Stimulated activated naive CD4-positive, alpha-beta T cell treated with Interleukin-2 at 50 U/mL for 16 hours (primary cell): ENCODE measurements at places on chromosomes 5 and 9.

DNA sequence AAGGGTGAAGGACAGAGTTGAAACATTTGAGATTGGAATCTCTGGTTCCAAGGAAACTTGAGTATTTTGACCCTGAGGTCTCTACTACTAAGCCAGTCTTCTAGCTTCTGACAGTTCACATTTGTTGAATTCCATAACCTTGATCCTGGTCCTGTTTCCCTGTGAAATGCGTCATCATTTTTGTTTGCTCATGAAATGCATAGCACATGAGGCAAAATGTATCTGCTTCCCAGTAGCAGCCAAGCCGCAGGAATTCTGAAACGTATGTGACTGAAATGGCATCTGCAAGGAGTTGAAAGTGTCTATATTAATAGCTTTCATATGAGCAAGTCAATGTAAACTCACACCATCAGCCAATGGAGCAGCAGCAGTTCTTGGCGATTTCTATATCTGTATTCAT lies 307.9 kb downstream of the CSNK1G3 start:
- no peak for DNase-seq

- no peak for DNase-seq
Measured at GRCh38 chr9:103193992-103194391, 198.9 kb downstream of the CYLC2 start.

- DNase-seq = no peak
Measured at GRCh38 chr5:122367456-122367855, 55.4 kb downstream of the SNCAIP start.

DNA sequence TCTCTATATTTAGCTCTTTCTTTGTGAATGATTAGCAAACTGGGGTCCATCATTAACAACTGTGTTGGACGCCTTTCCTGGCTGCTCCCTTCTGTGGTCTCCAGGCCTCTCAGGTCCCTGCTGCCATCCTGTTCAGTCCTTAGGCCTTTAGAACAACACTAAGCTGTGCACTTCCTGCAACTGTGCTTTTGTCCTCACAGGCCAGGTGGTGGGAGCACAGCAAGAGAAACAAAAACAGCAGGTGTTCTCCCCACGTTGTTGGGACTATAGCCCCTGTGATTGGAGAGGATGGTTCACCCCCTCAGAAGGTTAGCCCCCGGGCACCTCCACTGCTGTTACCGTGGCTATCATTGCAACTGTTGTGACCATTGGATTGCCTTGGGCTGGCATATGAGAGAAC lies 41.7 kb upstream of the CLINT1 start:
- no peak for DNase-seq

- DNase-seq = no peak
Measured at GRCh38 chr5:158876263-158876942, 223.3 kb downstream of the EBF1 start.

GRCh38 chr5:153671653-153672346 lies 181.3 kb downstream of the GRIA1 start:
- DNase-seq = no peak

DNA sequence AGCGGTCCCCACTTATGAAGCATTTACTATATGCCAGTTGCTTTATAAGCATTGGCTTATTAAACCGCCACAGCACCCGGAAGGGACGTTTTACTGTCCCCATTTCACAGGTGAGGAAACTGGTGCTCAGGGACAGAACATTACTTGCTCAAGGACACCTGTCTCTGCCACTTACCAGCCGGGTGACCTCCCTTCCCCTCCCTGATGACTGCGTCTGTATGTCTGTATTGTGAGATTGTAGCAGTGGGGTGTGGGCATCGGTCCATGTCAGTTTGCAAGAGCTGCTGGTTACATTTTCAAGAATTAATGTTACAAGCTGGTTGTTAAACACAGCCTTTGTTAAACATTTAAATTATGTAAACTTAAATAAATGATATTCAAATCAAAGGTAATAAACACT lies 77.6 kb upstream of the LMX1B start:
- no peak for DNase-seq

- DNase-seq = no peak
Measured at GRCh38 chr5:54959673-54960418, 25.5 kb downstream of the ESM1 start.

DNA sequence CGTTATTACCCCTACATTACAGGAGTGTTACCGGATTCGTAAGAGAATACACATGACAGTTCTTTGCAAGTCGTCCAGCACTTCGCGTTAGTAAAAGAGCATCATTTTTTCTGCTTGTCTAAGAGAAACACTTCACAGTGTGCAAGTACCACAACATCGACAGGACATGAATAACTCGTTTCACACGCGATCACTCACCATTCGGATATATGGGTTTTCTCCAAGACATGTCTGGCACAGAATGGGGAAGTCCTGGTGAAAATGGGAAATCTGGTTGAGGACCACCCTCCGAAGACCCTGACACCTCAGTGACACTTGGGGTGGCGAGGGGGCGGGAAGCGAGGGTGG lies 642 bp downstream of the RBM22 start:
- DNase-seq = no peak

GRCh38 chr9:104287253-104287878 lies 193.3 kb downstream of the SMC2 start:
- no peak for DNase-seq

DNA sequence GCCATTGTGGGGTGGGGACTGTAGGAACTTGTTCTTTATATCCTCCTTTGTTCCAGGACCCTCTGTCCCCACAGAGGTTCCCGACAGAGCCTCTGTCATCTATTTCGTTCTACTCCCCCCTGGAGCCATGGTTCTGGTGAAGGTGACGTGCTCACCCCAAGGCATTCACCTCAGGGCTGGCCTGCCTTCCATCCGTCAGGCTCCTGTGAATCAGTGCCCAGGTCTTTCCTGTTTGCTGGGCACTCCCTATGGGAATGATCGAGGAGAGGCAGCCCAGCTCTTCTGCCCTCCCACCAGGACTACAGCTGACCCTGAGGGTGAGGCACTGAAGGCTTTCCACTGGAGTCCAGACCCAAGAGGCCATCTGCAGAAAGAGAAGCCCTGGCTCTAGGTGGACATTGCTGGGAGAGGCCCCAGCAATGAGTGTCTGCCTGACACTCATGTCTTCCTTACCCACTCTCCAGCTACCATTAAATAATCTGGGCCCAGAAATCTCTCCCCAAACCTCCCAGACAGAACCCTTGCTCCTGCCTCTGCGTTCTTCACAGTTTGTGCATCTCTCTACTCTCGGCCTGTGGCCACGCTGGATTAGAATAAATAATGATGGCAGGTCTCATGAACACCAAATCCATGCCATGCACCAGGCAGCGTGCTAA lies 214.2 kb downstream of the FSTL4 start:
- DNase-seq = no peak

- DNase-seq = no peak
Measured at GRCh38 chr5:153584126-153584959, 93.9 kb downstream of the GRIA1 start.
